Uterus (tissue), 4 donors: ENCODE measurements at places on chromosomes 11 and 22. TPM values are rescaled to one million over a fixed set of nuclear protein-coding genes. Genes with fewer than 3 reads are reported as not detected.

NDUFV1 gene
- 150 TPM for total RNA-seq

APOBEC3C gene
- total RNA-seq = 4.1 TPM

OR4A5 gene
- total RNA-seq = not detected

DHCR7 gene
- total RNA-seq = 19.0 TPM

DNA sequence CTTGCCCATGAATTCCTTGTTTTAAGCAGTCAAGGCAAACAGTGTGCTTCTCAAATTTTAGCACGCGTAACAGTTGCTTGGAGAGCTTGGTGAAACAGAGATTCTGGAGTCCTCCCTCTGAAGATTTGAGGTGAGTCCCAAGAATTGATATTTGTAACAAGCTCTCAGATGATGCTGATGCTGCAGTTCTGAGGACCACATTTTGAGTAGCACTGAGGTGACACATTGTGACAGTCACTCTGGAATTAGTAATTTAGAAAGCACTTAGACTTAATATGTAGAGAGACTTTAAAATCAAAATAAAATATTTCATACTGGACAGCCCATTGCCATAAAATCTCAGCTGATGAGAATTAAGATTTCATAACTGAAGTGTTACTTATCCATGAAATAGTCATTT is 38.5 kb downstream of the DNAJC24 start:
- no peaks in the 10 kb centered on the region for H3K4me1 ChIP-seq
- DNase-seq = no peak
- no peaks in the 10 kb centered on the region for H3K36me3 ChIP-seq
- H3K27me3 ChIP-seq = no peaks in the 10 kb centered on the region

DNA sequence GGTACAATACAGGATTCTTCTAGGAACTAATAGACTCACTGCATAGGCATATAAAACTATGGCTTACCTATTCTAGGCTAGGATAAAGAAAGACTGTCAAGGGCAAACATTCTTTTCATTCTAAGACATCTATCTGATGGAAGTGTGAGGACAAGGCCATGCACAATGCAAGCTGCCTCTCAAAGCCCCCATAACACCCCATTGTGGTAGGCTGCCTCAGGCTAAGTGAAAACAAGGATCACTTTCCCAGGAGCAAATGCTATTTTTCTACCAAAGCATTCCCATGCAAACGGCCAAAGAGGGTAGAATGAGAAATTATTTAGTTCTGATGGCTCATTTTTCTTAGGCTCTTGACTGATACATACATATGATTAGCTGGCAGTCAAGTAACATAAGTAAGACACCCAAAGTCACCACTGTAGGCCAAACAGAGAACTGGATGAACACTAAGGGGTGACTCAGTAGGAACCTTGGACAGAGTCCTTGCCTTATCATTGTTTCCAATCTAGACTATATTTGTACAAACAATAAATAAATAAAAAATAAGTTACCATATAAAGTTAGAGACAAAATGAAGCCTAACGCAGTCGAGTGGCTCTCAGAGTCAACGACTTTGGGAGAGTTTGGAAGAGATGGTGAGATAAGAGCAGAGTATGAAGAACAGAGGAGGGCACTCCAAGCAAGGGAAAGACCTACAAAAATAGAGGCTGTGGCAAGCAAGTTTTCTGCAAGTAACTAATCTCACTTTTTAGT is 303.6 kb downstream of the SBF2 start:
- no peak overlapping the region for H3K4me3 ChIP-seq
- no peak for DNase-seq
- H3K36me3 ChIP-seq = no peaks in the 10 kb centered on the region
- no peaks in the 10 kb centered on the region for H3K27me3 ChIP-seq
- no peak overlapping the region for H3K27ac ChIP-seq

DNA sequence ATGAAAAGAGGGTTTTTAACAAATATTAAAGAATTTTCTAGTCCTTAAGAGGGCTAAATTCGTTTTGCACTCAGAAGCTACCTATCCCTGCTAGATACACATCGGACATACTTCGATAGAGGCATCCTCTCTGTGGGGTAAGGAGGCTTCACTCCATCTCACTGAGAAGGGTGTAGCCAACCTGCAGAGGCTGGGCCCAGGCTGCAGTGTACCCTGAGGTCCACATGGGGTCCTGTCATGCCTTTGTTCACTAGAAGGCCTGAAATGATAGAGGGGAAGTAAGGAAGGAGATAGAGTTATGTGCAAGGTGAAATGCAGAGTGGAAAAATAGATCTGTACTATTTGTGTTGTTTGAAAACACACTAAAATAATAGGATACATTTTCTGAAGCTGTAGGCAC is 45.6 kb downstream of the IGSF9B start:
- no peak overlapping the region for H3K4me3 ChIP-seq
- no peaks in the 10 kb centered on the region for H3K4me1 ChIP-seq
- H3K27ac ChIP-seq = no peak overlapping the region
- DNase-seq = no peak
- H3K27me3 ChIP-seq = no peaks in the 10 kb centered on the region
- H3K36me3 ChIP-seq = no peaks in the 10 kb centered on the region

DNA sequence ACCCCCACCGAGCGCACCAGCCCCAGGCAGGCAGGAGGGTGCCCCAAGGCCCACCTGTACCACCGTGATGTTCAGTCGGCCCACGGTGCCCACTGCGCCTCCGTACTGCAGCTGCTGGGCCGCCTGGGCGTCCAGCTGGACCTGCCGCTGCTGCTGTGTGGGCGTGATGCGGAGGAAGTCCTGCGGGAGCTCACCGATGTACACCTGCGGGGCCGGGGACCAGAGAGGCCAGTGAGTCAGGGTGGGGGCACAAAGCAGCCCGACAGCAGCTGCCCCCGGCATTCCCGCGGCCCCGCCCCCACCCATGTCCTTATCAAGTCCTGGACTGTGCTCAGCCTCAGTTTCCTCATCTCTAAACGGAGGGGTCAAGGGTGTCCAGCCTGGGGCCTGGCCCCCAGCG is 13.8 kb downstream of the TOLLIP start:
- no peaks in the 10 kb centered on the region for H3K27me3 ChIP-seq
- DNase-seq = peak; percentile 14
- no peak overlapping the region for H3K4me3 ChIP-seq
- no peaks in the 10 kb centered on the region for H3K36me3 ChIP-seq

DNA sequence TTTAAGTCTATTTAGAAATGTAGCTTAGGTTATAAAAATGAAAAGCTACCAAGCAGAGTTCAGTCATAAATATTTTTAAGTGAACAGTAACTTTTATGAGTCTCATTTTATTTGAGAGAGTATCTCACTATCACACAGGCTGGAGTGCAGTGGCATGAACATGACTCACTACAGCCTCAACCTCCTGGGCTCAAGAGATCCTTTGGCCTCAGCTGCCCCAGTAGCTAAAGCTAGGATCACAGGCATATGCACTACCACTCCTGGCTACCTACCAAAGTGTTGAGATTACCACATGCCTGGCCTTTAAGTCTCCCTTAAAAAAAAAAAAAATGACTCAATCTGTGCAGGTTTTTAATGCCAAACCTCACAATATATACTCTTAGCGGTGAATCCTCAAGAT is 34.7 kb upstream of the CLNS1A start:
- DNase-seq = peak; percentile 76
- peak overlapping the region; percentile 73 for H3K27ac ChIP-seq
- H3K4me1 ChIP-seq = no peaks in the 10 kb centered on the region
- H3K4me3 ChIP-seq = no peak overlapping the region
- H3K27me3 ChIP-seq = no peaks in the 10 kb centered on the region

DNA sequence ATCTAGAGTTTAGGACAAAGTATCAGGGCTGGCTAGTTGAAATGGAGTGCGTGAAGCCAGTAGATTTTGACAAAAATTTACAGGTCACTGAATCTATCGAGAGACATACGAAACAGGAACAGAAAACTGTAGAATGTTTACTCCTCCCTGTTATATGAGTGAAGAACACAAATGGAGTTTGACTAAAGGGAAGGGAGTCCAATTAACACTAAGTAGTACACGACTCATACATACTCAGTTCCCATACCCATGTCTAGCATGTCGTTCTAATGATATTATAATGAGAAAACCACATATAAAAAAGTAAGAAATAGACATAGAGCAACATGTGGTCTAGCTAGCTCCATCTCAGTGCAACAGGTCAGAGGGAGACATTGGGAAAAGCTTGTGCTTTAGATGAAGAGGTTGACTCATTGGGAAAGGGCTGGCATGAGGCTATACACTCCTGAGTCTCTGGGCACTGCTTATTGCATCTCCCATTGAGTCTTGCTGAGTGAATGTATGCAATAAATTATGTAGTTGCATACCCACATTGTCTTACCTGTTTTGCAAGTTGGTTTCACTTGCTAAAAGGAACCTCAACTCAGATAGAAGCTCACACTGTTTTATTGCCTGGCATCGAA is 43.5 kb downstream of the CD44 start:
- no peaks in the 10 kb centered on the region for H3K36me3 ChIP-seq
- peaks cover 14% of the 10 kb centered on the region for H3K4me1 ChIP-seq
- no peaks in the 10 kb centered on the region for H3K27me3 ChIP-seq
- no peak overlapping the region for H3K4me3 ChIP-seq
- no peak for DNase-seq
- no peak overlapping the region for H3K27ac ChIP-seq

DNA sequence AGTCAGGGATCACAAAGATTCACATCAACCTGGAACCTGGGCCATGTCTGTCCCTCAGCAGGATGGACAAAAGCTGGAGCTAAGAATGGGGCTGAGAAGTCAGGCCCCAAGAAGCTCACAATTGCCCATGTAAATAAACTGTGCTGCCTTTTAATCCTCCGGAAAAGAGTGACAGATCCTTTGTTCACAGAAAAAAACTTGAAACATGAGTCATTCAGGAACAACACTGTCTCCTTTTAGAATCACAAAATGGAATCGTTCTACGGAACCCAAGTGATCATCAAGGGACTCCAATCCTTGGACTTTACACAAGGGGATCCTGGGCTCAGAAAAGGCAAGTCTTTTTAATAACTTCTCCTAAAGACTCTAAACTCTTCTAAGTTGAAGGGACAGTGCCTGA is 36.1 kb downstream of the RELT start:
- H3K4me1 ChIP-seq = no peaks in the 10 kb centered on the region
- no peaks in the 10 kb centered on the region for H3K27me3 ChIP-seq
- H3K4me3 ChIP-seq = no peak overlapping the region
- no peaks in the 10 kb centered on the region for H3K36me3 ChIP-seq
- no peak for DNase-seq
